ENCODE measurements at places on chromosomes 5 and 9.

DNA sequence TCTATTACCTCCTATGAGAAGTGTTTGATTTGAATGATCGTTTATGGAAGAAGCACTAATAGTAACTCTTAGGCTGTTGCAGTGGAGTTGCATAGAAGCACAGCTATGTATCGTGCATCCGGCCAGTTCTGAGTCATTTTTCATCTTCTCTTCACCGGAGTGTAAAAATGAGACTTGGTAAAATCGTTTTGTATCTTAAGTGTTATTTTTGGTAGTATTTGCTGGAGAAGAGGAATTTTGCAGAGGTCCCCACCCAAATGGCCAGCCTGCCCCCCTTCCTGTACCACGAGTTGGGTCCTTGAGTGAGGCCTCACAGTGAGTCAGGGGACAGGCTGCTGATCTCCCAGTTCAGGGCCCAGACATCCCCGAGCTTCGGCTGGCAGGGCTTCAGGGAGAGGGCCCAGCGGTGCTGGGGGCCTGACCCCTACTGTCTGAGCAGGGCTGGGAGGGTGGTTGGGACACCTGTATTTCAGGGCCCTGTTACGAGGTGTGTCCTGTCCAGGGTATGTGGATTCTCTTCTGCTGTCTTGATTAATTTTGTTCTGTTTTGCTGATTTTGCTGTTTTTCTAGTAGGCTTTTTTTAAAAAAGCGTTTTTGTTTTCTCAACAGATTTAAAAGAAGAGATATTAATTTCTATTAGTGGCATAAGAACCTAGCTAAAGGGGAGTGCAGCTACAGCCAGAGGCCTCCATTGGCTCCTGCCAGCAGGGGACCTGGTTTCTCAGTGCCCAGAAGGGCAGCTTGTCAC lies 210.8 kb downstream of the TRIO start:
- DNase-seq: no peak

DNA sequence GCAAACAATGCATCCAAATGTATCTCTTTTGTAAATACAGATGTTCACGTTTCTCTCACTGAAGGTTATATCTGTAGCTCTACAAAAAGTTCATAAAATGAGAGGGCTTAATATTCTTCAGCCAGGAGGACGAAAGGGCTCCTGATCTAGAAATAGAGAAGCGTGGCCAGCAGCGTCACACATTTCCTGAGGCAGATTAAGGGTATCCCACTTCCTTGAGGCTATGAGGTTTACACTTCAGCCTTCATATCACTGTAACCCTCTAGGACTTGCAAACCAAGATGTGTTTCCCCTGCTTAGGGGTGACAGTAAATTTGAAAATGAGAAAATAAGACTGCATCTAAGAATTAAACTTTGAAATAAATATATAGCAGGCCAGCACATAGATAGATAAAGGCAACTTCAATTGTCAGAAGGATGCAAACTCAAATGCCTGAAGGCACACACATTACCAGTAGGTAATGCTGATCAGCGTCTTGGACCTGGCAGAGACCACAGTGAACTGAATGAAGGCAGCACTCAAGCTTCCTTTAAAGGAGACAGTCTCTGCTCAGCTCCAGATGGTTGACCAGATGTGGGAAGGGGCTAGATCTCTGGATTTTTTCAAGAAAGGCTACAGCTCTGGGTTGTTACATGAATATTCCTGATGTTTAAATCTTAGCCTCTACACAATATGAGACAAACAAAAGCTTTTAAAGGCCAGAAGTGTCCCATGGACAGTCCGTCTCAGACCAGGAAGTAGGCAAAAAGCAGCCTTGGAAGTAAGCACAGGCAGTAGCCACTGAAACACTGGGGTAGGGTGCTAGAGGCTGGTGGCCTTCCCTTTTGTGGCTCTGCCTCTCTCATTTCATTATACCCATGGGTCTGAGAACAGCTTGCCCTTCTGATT lies 197.7 kb downstream of the MCTP1 start:
- DNase-seq: no peak

- no peak for DNase-seq
Measured at GRCh38 chr5:180646963-180647305, 2.5 kb downstream of the FLT4 start.

DNA sequence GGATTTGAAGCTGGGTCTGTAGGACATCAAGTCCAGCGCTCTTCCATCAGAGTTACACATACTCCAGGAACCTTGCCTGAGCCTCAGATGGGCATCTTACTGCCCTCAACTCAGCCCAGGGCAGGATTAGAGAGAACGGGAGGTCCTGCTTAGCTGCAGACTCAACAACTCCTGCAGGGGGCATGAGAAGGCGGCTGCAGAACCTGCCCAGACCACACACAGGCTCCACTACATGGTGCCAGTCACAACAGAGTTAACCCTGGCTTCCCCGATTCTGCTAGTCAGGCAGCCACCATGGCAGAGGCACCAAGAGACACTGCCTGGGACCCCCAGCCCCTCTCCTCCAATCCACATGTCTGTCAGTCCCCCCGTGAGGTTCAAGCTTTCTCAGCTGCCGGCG lies 23.9 kb upstream of the CPLX2 start:
- DNase-seq: no peak

DNA sequence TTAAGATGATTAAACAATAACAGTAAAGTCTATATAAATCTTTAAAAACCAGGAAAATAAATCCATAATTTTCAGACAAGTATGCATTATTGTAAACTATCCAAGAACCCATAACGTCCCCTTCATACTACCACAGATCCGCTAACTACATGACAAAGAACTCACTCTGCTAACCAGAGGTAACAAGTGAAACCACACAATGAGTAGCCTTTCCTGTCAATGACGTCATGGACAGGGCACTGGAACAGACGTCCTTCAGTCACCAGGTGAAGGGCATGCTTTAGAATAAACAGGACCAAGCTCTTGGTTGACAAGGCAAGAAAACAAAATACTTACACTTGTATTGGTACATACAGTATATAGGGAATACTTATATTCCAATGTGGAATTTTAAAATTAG lies 45.2 kb downstream of the RNF130 start:
- DNase-seq: peak; percentile 36

DNA sequence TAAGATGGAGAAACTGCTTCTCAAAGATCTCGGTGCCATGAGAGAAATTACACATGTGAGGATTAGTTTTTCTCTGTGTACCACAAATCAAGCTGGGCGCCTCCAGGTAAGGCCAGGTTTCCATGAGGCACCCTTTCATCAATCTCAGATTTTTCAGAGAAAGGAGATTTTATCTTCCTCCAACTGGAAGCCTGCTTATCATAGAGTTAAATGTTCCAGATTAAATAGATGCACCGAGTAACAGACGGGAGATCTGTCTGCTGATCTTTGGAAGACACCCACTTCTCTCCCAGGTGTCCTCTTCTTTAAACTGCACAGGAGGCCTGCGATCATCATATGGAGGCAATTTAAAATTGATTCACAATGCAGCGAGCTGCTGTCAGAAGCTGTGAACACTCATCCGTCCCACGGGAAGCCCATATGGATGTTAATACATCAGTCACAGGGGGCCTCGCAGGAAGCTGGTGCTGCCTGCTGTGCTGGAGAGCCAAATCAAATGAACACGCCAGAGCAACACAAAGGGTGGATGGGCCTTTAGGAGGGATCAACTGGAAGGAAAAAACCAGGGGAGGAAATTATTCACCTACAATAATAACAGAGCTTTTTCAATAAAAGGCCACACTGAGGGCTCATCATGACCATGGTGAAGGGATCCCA lies 93.3 kb downstream of the TLE1 start:
- no peak for DNase-seq

GRCh38 chr5:37667846-37668245 lies 172.0 kb downstream of the GDNF start:
- DNase-seq: no peak

- no peak for DNase-seq
Measured at GRCh38 chr5:17204133-17204489, 13.3 kb upstream of the BASP1 start.

DNA sequence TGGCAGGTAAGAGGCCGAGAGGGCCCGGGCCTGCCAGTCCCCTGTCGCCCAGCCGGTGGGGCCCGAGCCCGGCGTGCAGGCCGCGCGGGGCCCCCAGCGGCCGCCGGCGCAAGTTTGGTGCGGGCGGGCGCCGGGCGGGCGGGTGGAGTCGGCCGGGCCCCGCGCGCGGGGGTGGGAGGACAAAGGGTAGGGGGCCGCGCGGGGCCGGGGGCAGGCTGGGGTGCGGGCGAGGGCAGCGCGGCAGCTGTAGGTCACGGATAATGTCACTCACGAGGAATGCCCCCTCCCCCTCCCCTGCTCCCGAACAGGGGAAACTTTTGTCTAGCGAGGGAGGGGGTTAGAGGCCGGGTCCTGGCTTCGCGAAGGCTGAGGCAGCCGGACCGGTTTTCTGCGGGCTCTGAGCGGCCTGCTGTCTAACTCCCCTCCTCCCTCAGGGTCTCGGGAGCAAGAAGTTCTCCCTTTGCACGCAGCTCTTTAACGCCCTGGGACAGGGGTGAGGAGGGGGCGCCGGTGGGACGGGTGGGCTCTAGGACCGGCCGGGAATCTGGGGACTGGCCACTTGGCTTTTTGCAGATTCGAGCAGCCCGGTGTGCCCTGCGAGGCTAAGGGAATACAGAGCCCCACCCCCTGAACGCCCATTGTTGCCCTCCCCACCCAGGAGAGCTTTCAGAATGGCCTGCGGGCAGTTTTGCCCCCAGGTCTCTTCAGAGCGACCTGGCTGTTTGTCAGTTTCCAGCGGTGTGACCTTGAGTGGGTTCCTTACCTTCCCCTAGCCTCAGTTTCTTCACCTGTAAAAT lies 21.3 kb upstream of the NDST1 start:
- DNase-seq: no peak

DNA sequence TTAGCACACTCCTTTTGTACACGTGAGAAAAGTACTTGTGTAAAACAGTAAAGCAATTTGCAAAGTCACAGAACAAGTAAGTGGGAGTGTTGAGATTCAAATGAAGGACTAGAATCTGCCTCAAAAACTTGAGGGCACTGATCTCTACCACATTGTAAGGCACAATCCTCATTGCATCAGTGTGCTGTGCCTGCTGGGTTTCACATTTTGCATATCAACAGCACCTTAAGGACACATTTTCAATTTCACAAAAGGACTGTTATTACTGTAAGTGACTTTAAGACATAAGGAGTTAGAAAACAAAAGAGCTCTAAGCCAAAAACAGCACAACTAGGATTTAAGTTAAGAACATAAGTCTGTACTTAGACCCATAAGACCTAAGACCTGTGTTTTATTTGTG lies 44.7 kb upstream of the HK3 start:
- DNase-seq: no peak

DNA sequence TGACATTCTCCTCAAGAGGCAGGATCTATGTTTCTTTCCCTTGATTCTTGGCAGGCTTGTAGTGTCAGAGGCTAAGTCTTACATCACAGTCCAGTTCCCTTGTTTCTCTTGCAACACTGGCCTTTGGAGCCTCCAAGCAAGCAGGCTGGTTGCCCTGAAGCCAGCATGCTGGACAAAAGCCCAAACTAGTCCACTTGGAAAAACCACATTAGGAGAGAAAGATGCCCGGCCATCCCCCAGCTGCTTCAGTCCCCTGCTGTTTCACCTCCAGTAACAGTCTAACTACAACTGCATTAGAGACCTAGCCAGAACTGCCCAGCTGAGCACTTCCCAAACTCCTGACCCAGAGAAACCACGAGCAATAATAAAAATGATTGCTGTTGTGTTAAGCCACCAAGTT lies 87.6 kb downstream of the ADAMTS6 start:
- DNase-seq: no peak

DNA sequence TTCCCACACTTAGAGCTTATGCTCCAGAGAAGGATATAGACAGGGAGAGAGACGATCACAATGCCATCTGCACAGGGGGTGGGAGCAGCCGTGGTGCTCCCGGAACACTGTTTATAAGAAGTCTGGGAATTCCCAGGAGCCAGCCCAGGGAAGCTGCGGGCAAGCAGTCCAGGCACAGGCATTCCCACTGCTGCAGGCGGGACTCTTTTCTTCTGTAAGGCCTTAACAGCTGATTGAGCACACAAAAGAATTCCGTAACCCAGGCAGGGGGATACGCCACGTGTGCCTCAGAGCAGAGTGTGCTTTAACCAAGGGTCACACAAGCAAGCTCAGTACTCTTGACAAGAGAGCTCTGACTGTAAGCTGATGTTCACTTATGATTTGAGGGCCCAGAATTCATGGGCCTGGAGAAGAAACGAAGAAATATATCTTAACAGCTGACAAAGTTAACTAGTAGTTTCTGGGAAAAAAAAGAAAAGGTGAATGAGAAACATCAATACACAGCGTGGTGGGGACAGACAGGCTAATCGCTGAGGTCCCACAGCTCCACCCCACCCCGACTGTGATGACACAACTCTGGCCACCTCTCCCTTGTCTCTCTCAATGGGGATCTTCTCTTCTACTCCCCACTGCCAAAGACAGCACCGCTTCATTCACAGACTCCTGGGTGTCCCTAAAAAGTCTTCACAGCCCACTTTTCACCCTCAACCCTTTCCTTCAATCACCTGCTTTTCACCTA lies 85.9 kb upstream of the SIMC1 start:
- DNase-seq: no peak

DNA sequence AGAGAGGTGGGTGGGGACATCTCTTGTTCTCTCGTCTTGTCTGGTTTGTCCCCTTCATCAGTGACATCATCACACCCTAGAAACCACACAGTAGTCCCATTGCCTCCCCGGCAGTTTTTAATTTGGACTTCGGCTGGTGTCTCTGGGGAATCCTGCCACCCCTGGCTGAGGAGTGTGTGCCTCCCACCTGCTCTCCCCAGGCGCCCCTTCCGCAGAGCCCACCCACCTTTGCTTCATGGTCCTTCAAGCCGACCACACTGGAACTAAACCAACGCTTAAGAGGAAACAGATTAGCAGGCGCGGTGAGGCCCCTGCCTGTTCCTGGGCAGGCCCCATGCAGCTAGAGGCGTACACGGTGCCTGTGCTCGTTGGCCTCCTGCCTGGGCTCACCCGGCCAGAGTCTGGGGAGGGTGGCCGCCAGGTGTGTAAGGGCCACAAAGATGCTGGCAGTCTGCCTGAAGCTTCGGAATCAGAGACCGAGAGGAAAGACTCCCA lies 107.6 kb upstream of the SPRY4 start:
- no peak for DNase-seq

DNA sequence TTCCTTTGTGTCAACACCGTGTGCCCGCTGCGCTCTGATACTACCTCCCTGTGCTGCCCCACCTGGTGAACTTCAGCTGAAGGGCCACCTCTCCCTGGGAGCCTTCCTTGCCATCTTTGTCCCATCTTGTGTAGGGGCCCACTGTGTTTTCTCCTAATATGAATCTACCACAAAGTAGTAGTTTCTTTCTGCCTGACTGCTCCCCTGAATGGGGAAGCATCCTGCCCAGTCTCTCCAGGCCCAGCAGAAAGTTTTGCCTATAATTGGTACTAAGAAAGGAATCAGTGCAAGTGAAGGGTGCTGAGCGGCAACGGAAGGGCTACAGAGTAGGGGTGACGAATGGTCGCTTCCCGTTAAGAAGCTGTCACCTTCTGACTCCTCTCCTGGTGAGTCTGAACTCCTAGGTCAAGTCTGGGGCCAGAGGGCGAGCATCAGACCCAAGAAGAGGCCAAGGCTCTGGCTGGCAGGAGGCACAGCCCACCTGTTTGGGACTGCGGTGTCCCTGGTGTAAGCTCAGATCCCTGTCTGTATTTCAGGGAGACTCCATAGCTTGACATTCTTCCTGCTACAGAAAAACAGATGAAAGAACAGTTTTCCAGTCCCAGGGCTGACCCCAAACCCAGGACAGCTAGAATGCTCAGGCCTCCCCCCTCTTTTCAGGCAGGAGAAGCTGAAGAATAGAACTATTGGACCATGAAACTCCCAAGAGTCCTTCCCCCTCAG lies 24.1 kb downstream of the WWC1 start:
- DNase-seq: no peak

GRCh38 chr5:59038798-59039295 lies 456.0 kb downstream of the RAB3C start:
- DNase-seq: no peak

Measured in COLO829 (cell line).